NCI-H748 treated with DMSO at 0.1 percent for 48 hours (cell line): ENCODE measurements at places on chromosomes 6 and 20.
A peak's percentile ranks its signal among the peaks of the same experiment; 100 is the strongest.

GRCh38 chr20:953742-954141 is 37.6 kb upstream of the ANGPT4 start:
- DNase-seq = no peak

GRCh38 chr6:90412538-90413369 is 116.1 kb upstream of the BACH2 start:
- no peak for DNase-seq

DNA sequence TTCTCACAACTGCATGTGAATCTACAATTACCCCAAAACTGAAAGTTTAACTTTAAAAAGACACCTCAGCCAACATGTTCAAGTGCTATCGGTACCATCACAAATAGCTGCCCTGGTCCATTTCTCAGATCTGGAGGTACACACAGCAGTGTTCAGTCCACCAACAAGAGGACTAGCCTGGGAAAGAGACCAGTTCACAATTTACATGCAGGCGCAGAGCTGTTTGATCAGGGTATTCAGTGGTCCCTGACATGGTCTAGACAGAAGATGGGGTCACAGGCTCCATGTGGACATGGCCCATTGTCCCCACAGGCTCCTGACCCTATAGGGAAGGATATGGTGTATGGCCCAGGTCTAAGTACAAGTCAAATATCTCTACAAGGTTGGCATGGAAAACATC is 15.6 kb upstream of the TGM6 start:
- no peak for DNase-seq

DNA sequence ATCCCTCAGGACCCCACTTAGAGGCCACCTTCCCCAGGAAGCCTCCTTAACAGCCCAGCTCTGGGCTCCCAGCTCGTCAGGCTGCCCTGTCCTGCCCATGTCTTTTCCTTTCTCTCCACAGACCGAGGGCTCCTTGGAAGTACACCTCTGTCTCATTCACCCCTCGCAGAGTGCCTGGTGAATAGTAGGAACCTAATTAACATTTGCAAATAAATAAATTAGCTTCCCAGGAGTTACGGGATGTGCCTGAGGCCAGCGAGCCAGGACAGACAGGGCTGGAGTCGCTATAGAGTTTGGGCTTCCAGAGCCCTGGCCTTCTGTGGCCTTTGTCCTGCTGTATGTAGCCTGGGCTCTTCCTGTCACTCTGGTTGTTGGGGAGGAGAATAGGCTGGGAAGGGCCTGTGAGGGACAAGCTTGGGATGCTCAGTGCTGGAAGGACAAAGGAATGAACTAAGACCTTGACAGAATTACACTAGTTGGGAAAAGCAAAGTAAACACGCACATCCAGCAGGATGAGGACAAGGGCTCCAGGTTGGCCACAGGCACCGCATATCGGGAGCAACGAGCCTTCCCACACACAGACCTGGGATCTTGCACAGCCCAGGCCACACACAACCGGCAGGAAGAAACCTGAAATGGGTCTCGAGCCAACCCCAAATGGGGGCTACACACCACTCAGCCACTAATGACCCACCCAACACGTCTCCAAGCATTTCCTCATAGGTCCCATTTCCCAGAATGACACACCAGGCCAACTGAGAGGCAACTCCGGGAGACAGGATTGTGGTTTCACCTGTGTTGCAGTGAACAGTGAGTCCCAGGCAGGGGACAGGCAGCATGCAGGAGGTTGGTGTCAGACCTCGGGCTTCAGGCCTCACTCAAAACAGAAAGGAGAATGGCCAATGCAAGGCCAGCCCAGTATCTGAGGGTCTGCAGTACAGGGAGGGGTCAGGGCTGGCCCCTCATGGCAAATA is 9.7 kb downstream of the MAP1LC3A start:
- no peak for DNase-seq

- DNase-seq = no peak
Observed at GRCh38 chr6:133214267-133214666, 26.9 kb upstream of the EYA4 start.

DNA sequence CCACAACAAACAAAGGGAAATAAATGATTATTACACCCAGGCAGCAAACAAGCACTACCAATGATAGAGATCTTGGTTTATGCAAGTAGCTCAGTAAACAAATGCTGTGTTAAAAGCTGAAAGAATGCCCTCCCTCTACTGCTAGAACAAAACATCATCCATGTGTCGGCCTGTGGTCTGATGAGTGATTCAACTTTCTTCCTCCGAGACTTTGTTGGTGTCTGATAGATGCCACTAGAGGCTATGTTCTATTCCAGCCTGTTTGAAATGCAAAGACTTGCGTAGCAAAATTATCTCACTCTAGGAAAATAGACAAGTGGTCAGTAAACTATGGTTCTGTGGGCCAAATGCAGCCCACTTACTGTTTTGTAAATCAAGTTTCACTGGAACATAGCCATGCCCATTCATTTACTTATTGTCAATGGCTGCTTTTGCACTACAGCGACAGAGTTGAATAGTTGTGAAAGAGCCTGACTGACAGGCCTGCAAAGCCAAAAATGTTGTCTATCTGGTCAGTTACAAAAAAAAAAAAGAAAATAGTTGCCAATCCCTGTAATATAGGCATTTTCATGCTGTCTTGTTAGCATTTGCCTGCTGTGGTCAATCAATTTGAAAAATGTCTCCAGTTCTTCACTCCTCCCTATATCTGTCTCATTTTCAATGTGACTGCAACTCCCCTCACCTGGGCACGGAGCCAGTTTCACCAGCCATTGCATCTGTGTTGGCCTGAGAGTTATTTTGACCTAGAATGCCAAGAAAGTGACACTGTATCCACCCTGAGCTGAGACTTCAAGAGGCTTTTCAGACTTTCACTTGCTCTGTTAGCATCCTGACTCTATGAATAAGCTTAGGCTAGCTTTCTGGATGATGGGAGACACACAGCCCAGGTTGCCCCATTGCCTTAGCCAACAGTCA is 544.6 kb upstream of the BTBD3 start:
- peak; percentile 17 for DNase-seq

GRCh38 chr6:112253498-112253840 is 898 bp downstream of the LAMA4 start:
- no peak for DNase-seq

DNA sequence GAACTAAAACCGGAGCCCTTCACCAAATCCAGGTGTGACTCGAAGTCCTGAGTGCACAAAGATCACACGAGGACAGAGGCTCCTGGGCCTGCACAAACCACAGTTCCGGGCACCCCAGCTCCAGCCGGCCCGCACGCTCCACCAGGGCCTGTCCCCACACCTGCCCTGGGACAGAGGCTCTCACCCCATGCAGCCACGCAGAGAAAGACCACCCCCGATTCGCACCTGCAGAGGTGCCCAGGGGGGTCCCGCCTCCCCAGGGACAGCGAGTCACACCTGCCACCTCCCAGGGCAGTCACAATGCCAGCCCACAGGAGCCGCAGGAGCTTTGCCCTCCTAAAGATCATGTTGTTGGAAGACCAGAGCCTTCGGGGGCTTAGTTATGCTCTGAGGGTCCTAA is 25.4 kb upstream of the MRGBP start:
- no peak for DNase-seq

- DNase-seq = no peak
Observed at GRCh38 chr20:12949429-12949980, 59.3 kb upstream of the SPTLC3 start.

DNA sequence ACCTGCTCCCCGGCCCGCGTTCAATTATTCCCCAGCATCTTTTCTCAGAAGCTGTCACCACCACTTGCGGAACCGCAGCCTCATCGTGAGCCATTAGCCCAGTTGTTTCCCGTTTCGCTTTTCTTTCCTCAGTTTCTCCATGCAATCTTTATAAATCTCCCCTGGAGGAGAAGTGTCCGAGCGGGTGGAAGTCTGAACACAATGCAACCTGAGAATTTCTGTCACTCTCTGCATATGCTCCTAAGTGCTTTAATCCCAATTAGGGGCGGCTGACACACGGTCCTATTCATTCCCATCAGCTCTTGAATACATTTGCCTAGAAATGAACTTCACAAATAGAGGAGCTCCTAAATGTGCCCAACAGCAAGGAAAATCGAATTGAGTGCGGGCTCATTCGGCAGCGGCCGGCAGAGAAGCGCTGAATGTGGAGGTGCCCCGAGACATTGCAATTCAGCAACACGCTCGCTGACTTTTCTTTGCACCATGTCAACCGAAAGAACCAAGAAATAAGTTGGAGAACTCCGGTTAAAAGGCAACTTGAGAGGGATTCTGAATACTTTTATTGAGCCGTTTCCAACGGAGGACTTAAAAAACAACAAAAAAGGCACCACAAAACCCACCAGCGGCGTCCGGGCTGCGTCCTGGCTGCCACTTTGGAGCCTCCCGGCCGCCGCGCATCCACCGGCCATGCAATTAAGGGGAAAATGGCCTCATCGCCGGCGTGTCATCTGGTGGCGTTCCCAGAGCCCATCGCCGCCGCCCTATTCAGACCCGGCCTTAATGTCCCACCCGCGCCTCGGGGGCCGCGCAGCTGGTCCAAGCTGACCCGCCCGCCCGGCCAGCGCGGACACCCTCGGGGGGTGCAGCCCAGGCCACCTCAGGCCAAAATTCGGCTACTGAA is 3.9 kb upstream of the PRDM13 start:
- no peak for DNase-seq

GRCh38 chr6:151313066-151313491 is 73.3 kb downstream of the AKAP12 start:
- peak; percentile 94 for DNase-seq

DNA sequence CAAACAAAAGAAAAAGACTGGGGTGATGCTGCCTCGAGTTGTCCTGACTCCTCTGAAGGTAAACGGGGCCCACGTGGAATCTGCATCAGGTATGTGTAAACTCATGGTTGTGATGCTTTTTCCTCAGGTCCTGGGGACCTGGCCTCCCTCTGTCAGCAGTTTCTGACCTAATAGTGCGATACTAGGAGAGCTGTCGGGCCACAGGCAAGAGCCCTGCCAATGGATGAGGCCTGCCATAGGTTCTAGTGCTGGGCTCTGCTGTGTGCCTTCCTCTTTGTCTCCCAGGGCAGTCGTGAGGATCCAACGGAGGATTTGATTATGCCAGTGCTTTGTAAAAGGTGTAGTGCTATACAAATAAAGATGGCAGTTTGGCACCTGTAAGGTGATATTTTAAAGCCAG is 71.2 kb downstream of the ASXL1 start:
- no peak for DNase-seq

- no peak for DNase-seq
Observed at GRCh38 chr6:6712449-6713403, 124.2 kb downstream of the LY86 start.

- no peak for DNase-seq
Observed at GRCh38 chr6:38118791-38119365, 299.4 kb downstream of the ZFAND3 start.

DNA sequence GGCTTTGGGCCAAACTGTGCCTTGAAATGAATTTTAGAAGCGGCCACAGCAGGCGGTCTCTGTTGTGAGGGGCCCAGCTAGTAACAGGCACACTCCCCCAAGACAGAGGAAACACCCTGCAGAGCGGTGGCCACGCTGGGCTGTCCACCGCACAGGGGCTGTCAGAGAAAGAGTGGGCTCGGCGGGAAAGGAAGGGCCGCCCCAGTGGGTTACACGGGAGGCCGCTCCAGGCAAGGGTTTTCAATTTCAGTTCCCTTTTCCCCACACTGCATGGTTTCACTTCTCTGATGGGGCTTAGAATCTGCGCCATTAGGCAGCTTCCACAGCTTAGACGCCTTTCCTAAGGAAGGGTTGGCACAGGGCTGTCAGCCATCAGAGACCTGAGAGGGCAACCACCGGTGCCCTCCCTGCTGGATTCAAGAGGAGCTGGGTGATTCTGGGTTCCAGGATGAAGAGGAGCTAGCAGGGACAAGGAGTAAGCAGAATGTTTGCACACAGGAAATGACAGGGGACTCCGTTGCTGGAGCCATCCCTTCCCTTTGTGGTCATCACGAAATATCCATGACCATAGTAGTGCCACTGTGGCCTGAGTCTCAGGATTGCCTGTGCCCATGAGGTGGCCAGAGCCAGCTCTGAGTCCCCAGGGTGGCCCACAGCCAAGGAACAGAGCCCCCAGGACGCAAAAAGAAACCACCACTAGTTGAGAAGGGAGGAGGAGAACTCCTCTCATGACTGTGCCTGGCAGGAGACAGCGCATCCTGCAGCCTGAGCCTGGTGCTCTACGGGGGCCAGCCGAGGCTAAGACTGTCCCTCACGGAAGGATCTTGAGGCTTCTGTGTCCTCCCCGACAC is 282.7 kb downstream of the NRN1 start:
- DNase-seq = no peak

- DNase-seq = peak; percentile 28
Observed at GRCh38 chr6:53526000-53526399, 18.9 kb downstream of the GCLC start.

DNA sequence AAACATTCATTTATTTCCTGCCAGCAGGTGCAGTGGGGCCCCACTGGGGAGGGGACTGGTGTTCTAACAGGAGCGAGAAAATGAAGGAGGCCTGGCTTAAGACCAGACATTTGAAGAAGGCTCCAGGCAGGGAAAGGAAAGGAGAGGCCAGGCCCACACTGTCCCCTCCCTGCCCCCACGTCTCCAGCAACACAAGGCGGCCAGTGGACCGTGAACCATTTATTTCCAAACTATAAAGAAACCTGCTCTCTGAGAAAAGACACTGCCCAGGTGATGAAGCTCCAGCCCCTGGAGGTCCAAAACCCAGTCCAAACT is 41.4 kb upstream of the CDH22 start:
- no peak for DNase-seq

DNA sequence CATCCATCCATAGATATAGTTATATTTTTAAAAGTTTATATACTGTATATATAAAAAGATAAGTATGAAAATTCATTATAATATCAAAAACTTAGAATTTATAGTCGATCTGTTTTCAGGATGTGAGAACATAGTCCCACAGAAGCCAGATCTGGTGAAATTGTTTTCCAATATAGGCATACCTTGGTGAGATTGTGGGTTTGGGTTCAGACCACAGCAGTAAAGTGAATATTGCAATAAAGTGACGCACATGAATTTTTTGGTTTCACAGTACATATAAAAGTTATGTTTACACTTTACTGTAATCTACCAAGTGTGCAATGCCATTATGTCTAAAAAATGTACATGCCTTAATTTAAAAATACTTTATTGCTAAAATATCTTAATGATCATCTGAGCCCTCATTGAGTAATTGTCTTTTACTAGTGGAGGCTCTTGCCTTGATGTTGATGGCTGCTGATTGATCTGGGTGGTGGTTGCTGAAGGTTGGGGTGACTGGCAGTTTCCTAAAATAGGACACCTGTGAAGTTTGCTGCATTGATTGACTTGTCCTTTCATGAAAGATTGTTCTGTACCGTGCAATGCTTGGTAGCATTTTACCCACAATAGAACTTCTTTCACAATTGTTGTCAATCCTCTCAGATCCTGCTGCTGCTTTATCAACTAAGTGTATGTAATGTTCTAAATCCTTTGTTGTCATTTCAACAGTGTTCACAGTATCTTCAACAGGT is 29.8 kb downstream of the AIG1 start:
- no peak for DNase-seq

- DNase-seq = no peak
Observed at GRCh38 chr6:166852451-166852975, 103.8 kb downstream of the RNASET2 start.
